ENCODE measurements at places on chromosomes 1 and 21. TPM values are rescaled to one million over a fixed set of nuclear protein-coding genes. Genes with fewer than 3 reads are reported as not detected.

KRTAP19-1 gene
- not detected for total RNA-seq

FMO1 gene
- not detected for total RNA-seq

PALMD gene
- not detected for total RNA-seq

IGSF9 gene
- total RNA-seq: 28.1 TPM

LCE1B gene
- not detected for total RNA-seq

UBE2U gene
- total RNA-seq: not detected

RHEX gene
- total RNA-seq: not detected

SEMA4A gene
- 7.3 TPM for total RNA-seq

CCDC17 gene
- 1.9 TPM for total RNA-seq

EPHB2 gene
- 17.2 TPM for total RNA-seq

MATN1 gene
- total RNA-seq: 0.28 TPM

ASCL5 gene
- total RNA-seq: 0.41 TPM

TAS1R1 gene
- total RNA-seq: 0.13 TPM
